Osteocyte (in vitro differentiated cells): ENCODE measurements at places on chromosomes 7 and 10. TPM values are rescaled to one million over a fixed set of nuclear protein-coding genes. Genes with fewer than 3 reads are reported as not detected.

ALOX5 gene
- total RNA-seq = not detected in 2 replicates

GRCh38 chr7:88233828-88234227 is 14.0 kb upstream of the SRI start:
- DNase-seq = no peak

DNA sequence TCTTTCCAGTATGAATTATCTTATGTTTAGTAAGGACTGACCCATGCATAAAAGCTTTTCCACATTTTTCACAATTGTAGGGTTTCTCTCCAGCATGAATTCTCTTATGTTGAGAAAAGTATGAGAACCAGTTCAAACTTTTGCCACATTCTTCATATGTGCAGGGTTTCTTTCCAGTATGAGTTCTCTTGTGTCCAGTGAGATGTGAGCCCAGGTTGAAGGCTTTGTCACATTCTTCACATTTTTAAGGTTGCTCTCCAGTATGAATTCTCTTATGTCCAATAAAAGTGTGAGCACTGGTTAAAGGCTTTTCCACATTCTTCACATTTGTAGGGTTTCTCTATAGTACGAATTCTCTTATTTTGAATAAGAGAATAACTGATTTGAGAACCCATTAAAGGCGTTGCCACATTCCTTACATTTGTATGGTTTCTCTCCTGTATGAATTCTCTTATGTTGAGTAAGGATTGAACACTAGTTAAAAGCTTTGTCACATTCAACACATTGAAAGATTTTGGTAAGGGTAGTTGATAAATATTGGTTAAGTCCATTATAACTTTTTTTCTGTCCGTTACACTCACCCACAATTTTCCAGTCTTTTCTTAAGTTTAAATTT is 911.0 kb upstream of the ZNF722 start:
- DNase-seq = no peak

- DNase-seq = no peak
Observed at GRCh38 chr7:102300643-102301221, 14.1 kb downstream of the SH2B2 start.

- peak; percentile 77 for DNase-seq
Observed at GRCh38 chr10:130498934-130499333, 362.7 kb downstream of the GLRX3 start.

CHPF2 gene
- total RNA-seq = 89.5 and 93.2 TPM in 2 replicates

DNA sequence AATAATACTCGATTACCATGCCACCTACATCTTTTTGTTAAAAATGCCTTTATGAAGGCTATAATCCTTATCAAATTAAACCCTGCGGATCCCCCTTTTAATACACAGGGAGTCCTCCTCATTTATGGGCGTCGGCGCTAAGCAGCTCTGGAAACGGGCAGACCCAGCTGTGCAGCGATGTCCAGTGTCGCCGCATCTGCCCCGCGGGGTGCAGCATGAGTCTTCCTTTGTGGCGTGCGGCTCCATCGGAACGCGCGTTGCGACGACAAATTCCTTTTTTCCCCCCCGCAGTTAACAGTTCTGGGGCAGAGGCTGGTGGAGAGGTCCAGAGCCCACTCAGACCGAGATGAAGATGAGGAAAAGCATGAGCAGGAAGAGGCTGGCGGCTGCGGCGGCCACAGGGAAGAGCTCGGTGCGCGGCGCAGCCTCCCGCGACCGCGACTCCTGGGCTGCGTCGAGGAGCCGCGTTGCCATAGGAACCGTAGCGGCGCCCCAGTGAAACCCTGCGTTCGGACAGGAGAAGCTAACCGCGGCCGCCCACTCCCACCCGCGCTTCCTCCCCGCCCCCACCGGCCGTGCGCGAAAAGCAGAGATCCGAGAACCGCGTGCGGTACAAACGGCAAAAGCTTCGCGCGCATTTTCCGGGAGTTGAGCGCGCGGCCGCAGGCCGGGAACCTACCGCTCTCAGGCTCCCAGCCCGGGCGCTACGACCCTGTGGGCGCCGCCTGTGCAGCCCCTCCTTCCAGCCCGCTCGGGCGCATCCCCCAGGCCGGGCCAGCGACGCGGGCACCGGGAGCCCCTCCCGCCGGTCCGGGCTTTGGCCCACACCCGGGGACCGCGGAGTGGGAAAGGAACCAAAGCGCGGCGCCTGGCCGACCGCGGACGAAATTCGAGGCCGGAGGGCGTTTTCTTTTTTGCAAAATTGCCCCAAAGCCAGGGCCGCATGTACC is 130.6 kb downstream of the SPAG6 start:
- DNase-seq = peak; percentile 77

GRCh38 chr7:100951172-100951571 is 1.8 kb downstream of the MUC3A start:
- DNase-seq = no peak

- DNase-seq = no peak
Observed at GRCh38 chr10:126062131-126063032, 166.0 kb downstream of the FANK1 start.

KCNIP2 gene
- 3.2 and 3.5 TPM in 2 replicates for total RNA-seq

LIPN gene
- total RNA-seq = not detected in 2 replicates

DNA sequence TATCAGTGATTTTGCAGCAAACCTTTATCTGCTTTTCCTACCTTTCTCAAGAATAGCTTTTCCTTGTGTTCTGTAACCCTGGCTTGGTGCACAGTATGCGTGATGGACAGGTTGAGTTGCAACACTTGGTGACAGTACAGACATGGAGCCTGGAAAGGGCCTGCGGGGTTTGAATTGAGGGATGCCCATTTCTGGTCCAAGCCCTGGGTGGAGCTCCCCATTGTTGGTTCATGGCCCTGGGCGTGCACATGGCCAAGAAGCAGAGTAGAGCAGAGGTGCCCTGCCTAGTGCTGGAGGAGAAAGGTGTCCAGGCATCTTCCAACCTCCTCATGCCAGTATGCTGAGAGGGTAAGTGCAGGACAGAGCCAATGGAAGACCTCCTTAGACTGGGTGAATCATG is 106.6 kb upstream of the MKLN1 start:
- DNase-seq = peak; percentile 72

GRCh38 chr7:139982927-139983920 is 79.5 kb downstream of the PARP12 start:
- no peak for DNase-seq

DNA sequence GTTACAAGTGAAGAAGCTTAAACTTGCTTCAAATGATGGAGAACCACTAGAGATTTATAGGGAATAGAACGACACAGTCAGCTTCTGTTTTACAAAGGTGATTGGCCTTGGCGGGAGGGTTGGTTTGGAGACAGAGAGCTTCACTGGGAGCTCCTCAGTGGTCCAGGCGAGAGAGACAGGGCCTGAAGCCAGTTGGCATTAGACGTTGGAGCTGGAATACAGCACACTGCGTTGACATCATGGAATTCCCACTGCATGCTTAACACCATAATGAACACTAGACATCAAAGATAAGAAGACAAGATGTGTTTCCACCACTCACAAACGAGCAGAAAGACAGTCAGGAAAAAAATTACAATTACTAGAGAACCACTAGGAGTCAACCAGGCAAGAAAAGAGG is 67.8 kb downstream of the TBXAS1 start:
- DNase-seq = no peak

COL28A1 gene
- total RNA-seq = 0.39 and 1.1 TPM in 2 replicates

DNA sequence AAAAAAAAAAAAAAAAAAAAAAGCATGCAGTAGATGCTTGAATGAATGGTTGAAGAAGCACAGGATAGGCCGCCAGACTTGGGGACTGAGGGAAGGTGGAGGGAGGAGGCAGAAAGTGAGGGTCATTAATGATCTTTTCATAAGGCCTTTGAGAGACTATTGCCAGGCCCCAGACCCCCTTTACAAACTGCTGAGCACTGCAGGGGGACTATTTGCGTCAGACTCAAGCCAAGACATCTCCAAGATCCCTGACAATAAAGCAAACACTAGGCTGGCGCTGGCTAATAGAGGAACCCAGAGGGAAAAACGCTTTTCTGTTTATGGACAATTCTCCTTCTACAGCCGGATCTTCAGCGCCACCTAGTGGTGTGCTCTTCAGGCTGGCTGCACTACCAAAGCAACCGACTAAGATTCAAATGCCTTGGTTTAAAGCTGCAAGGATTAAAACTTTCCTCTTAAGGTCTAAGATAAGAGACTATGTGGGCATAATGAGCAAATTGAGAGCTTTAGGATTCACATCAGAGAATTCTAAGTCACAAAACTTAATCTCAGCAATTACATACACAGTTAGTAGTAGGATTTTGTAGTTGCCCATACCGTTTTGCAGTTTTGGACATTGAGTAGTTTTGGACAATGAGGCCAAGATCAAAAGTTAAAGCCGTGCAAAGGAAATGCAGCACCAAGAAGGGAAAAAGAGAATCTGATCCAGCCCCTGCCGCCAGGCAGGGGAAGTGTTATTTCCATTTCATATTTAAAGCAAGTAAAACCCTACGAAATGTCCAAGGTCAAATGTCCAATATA is 17.9 kb upstream of the AGK start:
- no peak for DNase-seq

- no peak for DNase-seq
Observed at GRCh38 chr7:26140380-26140779, 11.6 kb upstream of the NFE2L3 start.

EGR2 gene
- 5.4 and 11.7 TPM in 2 replicates for total RNA-seq
